ENCODE measurements at places on chromosomes 5 and 9. TPM values are rescaled to one million over a fixed set of nuclear protein-coding genes. Genes with fewer than 3 reads are reported as not detected.

- DNase-seq, result no peak
Observed at GRCh38 chr5:90399251-90399650, 10.3 kb downstream of the CETN3 start.

GRCh38 chr5:112125903-112126302, 293.2 kb downstream of the EPB41L4A start:
- DNase-seq, result no peak

- DNase-seq, result peak; percentile 78
Observed at GRCh38 chr9:136249877-136250559, 4.4 kb upstream of the QSOX2 start.

DNA sequence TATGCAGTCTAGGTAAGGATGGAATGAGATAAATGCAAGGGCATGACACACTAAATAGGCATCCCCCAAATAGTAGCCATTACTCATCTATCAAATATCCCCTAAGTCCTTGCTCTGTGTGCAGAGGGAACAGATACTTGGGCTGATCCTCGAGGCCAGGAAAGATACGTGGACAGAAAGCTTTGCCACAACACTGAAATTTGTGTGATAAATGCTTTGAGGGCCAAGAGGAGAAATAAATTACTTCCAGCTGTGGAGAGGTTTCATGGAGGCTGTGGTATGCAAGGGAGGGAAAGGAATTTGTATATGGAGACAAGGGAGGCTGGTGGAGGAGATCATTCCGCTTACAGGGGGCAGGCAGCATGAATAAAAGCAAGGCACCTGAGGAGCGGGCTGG, 18.5 kb downstream of the ATOX1 start:
- no peak for DNase-seq

- DNase-seq, result no peak
Observed at GRCh38 chr9:107847978-107848964, 358.7 kb upstream of the KLF4 start.

DNA sequence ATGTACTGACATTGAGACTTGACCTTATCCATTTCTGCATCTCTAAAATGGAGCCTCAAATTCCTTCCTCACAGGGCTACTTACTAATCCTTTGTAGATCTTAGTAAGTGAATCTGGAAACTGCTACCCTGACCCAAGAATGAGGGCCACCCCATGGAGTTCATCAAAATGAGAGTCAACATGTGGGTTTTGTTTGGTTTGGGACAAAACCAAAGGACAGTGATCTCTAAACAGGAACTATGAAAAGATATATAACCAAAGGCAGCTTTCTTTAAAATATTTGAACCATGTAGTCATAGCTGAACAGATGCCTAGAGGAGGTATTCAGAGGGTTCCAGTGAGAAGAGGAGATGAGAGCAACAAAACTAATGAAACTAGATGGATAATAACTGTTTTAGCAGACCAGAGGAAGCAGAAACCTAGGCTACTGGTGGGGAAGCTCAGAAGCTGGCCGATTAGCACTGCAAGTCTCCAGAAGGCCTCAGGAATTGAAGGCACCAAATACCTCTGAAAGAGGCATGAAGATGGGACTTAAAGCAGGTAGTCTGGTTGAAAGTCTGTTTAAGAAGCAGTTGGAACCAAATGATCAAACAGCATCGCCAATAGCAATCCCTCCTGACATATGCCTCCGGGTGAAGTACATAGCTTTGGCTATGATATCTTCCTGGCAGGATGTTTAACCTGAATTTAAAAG, 45.8 kb downstream of the THOC3 start:
- DNase-seq, result no peak

DNA sequence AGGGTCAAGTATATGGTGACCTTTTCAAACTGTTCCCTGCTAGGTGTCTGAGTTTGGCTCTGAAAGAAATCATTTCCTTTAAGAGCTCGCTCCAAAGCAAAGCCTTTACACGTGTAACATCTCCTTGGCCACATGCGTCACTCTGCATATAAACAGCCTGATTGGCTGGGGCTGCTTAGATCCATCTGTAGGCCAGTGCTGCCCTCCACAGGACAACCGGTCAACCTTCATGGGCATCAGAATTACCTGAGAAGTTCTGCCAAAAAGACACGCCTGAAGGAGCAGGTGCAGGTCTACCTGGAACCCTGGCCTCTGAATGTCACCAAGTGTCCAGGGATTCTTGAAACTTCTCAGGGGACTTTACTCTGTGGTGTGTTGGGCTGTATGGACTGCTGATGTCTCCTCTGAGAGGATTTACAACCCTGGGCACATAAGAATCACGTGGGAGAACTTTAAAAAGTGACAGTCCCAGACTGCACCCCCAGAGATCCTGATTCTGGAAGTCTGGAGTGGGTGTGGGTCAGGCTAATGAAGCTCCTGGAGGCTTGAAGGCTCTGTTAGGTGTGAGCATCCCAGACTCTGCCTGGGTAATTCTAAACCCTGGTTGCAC, 497.6 kb downstream of the GADD45G start:
- peak; percentile 96 for DNase-seq

- DNase-seq, result no peak
Observed at GRCh38 chr5:175520873-175521272, 42.5 kb downstream of the SFXN1 start.

GRCh38 chr9:34151398-34151797, 24.9 kb upstream of the DCAF12 start:
- no peak for DNase-seq

- DNase-seq, result no peak
Observed at GRCh38 chr5:89981021-89981420, 428.5 kb downstream of the CETN3 start.

HTR4 gene
- not detected for total RNA-seq

NR2F1 gene
- 37.8 TPM for total RNA-seq

PCDHB13 gene
- total RNA-seq, result 28.1 TPM

NRG2 gene
- 2.7 TPM for total RNA-seq

CDH6 gene
- total RNA-seq, result 0.29 TPM

PPIP5K2 gene
- 31.2 TPM for total RNA-seq

All from stomach (tissue), 19 donors.